NCI-H446 (cell line): ENCODE measurements at places on chromosomes 3 and 15.

- no peak for DNase-seq
These were observed 40.4 kb downstream of the BHLHE40 start for GRCh38 chr3:5019411-5020241.

GRCh38 chr15:50415752-50416404, 8.3 kb upstream of the USP8 start:
- no peak for DNase-seq

DNA sequence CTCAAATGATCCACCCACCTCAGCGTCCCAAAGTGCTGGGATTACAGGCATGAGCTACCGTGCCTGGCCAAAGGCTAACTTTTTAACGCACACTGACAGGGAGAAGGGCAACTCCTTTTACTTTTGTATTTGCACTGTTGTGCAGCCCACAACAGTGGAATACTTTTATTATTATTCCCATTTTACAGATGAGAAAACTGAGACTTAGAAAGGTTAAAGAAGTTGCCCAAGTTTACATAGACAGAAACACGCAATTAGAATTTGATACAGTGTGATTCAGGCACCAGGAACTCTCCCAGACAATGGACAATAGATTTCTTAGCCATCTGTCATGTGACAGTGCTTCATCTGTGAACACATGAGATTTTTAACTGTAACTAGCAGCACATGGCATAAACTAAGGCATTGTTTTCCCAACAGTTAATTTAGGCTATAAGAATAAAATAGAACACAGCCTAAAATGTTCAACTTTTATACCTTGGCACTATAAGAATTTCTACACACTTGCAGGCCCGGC, 18.8 kb downstream of the STAG1 start:
- no peak for DNase-seq

DNA sequence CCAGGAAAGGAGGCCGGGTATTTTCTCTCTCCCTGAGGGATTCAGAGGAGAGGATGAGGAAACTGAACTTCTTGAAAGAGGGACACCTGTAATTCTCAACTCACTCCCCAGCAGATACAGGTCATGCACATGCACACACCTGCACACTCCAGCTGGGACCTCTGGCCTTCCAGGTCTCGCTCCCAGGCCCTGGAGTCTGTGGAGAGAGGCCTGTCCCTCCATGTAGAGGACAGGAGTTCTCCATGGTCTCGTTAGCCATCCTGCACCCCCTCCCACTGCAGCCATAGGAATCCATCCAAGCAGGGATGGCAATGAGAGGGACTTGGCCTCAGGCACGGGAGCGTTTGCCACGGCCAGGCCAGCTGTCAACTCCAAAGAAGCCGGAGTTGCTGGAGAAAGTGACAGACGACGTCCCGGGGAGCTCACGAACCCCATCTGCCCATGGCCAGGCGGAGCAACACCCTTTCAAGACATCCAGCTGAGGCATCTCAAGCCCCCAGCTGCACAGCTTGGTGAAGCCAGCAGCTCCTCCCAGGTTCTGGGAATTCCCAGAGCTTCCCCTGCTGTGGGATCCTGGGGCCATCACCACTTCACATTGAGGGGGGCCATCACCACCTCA, 223.3 kb downstream of the UACA start:
- no peak for DNase-seq

DNA sequence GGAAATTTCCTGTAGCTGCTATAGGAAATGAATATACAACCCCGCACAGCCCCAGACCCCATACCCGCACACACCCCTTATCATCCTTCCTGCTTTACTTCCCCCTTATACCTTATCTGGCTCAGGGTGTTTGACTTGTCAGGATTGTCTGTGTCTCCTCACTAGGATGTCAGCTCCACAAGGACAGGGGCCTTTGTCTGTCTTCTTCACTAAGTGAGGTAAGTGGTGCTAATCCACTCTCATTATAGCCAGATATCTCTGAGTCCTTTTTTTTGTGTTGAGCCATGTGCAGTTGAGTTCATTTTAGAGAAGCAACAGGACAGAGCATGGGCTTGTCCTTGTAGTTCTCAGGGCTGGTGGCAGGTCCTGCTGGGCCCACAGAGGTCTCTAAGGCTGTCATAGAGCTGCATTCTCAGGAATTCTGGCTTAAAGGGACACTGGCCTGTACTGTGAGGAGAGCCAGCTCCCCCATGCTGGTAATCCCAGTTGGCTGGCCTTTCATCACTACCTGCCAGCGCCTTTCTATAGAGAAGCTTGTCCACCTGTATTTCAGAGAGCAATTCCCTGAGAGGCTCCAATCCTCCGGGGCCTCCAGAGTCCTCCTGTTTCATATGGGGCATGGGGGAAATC, 9.0 kb downstream of the KY start:
- DNase-seq, result no peak
